Stimulated activated CD8-positive, alpha-beta memory T cell treated with anti-CD3 and anti-CD28 coated beads, Interleukin-12 subunit alpha, Interleukin-12 subunit beta, amount 100 ng/mL, for 4 hours (primary cell): ENCODE measurements at places on chromosomes 11 and 22.

DNA sequence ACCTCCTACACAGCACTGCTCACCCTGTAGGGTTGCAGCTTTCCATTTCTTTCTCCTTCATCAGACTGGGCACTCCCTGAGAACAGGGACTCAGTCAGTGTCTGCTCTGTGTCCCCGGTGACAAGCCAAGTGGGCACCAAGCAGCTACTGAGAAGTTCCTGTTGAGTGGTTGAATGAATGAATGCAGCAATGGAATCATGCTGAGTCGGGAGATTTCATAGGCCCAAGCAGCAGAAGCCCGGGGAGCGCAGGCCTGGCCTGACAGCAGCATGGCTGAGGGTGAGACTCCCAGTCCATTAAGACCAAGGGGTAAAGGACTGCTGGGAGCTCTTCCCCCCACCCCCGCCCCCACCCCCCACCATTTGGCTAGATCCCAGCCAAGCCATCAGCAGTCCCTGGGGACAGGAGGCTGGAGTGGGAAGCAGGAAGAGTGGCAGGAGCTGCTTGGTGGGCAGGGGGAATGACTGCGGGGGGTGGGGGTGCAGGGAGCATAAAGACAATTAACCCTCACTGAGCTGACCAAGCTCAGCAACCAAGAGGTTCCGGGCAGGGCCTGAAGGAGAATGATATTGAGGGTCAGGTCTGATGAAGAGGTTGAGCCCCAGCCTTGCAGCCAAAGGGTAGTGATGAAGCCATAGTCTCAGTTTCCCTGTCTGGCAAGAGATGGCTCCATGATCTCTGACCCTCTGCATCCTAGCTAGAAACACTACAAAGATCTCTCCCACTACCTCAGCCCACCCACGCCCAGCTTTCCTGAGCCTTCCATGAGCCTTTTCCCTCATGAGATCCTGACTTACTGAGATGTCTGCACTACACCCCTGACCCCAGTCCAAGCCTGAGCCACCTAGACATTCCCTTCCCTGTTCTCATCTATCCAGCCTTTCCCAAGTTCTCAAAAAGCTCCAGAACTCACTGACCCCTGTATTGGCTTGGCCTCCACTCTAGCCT is 2.8 kb downstream of the PDE2A start:
- no peak for DNase-seq

DNA sequence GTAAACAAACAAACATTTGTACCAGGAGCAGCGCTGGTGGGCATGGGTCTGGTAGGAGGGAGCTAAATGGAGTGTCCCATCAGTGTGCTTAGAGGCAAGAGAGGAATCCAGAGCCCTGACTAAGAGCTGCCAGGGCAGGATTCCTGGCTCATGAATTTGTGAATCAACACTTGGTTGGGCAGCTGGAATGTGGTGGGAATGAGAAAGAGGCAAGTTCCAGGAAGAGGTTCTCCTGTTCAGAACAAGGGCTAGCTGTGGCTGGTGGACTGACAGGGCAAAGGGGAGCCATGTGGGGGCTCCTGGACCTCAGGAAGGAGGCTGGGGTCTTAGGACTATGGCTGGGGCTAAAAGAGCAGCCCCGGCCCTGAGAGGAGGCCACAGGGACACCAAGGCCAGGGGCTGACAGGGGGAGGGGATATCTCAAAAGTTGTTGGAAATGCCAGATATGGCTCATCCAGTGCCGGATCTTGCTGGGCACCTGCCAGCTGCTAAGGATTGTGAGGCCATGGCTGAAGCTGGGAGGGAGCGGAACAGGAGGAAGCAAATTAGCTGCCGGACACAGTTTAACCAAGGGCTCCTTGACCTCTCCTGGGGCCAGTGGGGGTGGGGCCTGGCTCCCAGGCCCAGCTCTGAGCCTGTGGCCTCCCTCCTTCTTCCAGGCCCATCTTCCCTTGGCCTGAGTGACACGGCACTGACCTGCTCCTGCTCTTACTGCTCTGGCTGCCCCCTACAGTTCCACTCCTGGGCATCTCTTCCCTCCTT is 14.6 kb upstream of the P2RY6 start:
- DNase-seq = no peak

- DNase-seq = no peak
Observed at GRCh38 chr11:116334596-116334995, 438.2 kb downstream of the BUD13 start.

- no peak for DNase-seq
Observed at GRCh38 chr11:47451990-47452389, 3.1 kb upstream of the RAPSN start.

DNA sequence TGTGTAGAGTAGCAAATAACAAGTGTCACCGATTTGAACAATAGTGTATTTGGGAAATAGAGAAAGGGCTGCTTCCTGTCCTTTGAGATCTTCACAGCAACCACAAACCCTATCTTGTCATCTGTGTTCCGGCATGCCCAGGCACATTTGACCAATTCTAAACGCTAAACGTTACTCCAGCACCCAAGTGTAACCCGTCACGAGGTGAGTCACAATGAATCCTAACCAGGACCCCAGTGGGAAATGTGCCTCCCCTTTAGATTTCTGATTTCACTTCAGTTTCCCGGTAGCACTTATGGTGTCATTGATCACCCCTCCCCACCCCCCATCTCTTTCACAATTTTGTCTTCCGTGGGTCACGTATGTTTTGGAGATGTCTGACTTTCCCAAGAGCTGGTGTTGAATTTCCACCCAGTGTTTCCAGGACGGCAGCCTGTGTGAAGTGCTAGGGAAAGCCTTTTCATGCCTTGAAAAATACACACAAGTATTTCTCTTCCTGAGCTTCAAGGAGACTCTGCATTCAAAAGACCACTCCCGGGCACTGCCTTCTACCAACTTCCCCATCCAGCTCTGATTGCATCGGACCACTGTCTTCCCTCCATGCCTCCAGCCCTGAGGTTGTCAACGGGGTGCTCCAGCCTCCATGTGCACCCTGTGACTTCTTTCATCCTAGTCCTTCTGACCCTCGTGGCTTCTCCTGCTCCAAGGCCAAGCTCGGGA is 10.5 kb upstream of the C11orf24 start:
- DNase-seq = no peak

DNA sequence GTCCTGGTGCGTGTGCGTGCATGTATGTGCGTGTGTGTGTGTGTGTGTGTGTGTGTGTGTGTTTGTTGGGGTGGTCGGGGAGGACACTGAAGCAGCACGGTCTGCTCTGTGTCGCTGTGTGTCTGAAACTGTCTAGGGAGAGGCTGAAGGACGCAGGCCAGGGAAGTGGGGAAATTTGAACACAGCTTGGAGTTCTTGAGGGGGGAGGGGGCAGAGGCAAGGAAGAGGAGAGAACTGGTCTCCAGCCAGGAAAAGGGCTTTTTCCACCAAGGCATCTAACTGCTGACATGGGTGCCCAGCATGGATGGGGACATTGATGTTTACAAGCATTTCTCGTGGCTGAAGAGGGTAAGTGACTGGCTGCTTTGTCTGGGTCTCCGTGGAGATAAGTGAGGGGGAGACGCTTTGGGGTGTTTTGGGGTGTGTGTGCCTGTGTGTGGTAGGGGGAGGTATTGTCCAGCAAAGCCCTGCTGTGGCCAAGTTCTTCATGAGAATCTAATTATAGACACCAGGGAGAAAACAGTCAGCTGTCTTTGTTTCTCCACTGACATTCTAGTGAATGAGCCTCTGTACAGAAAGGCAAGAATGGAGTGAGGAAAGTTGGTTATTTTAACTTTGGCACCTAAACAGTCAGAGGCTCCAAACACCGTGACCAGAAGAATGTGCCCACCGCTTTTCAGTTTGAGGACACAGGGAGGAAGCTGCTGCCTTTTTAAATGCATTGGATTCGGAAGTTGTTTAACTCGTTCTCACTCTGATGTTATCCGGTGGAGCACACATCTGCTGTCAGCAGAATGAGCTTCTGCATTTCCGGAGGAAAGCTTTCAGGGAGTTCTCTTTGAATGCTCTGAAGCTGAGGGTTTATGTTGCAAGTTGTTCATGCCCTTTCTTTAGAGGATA is 63.7 kb downstream of the PPFIBP2 start:
- DNase-seq = no peak

DNA sequence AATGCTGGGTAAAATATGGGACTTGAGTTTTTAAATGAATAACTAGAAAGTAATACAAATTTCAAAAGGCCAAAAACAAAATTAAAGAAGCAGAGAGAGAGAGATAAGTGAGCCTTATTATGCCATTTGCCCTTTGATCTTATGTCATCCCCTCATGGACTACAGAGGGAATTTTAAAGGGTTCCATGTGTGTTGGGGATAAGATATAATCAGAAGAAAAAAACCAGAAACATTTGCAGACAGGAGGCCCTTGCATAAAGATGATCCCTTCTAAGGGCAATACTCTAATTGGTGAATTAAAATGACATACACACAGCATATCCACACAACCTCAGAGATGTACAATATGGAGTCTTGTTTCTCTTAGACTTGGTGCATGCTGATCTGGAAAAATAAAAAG is 406.6 kb upstream of the LARGE1 start:
- DNase-seq = no peak

GRCh38 chr11:57935402-57936049 is 88.2 kb upstream of the OR9Q1 start:
- DNase-seq = no peak

DNA sequence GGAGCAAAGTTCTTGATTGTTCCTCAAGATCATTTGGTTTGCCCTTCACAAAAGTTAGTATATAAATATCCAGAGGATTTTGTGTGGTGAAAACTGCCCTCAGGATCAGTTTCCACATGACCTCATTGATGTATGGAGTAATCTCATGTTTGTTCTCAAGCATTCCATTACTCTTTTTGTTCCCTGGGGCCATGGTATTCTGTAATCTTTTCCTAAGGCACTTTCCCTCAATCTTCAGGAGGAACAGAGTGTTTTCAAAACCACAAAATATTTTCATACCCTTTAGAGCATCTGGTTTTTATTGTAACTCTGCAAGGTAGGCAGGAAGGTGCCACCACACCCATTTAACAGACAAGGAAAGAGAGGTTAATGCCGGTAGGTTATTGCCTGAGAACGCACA is 99.6 kb downstream of the FAM181B start:
- DNase-seq = no peak

DNA sequence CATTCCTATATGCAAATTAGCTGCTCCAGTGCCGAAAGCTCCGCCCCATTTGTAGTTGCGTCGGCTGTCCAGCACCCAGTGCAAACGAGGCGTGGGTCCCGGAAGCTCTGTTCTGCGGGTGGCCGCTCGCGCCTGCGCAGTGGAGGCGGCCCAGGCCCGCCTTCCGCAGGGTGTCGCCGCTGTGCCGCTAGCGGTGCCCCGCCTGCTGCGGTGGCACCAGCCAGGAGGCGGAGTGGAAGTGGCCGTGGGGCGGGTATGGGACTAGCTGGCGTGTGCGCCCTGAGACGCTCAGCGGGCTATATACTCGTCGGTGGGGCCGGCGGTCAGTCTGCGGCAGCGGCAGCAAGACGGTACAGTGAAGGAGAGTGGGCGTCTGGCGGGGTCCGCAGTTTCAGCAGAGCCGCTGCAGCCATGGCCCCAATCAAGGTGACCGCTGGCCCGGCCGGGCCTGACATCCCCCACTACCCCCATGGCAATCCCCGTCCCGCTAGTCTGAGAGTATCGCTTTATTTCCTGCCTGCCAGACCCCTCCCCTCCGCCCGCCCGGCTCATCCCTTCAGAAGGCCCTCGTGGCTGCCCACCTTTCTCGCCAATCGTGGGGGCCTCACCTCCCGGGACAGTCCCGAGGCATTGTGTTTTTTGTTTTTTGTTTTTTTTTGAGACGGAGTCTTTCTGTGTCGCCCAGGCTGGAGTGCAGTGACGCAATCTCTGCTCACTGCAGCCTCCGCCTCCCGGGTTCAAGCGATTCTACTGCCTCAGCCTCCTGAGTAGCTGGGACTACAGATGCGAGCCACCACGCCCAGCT is at the start of gene PRDX5:
TSS of gene PRDX5 (plus strand) at position 161 of the 805 bp plus-strand sequence. CDS start at position 256, 95 bp downstream.
- peak; percentile 93 for DNase-seq

DNA sequence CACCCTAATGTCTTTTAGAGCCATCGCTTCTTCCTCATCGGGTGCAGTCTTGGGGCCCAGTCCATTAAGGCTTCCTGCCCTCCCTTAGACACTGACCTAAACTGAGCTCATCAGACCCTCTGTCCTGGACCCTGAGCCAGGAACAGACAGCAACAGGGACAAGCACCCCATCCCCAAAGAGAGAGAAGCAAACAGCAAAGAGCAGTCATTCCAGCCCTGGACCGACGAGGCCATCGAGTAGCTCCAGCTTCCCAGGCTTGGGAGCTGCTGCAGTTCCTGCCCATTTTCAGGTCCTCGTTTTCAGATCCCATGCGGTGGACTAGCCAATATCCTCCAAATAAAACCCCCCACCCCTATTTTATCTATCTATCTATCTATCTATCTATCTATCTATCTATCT is 25.8 kb upstream of the CACNG2 start:
- DNase-seq = no peak

DNA sequence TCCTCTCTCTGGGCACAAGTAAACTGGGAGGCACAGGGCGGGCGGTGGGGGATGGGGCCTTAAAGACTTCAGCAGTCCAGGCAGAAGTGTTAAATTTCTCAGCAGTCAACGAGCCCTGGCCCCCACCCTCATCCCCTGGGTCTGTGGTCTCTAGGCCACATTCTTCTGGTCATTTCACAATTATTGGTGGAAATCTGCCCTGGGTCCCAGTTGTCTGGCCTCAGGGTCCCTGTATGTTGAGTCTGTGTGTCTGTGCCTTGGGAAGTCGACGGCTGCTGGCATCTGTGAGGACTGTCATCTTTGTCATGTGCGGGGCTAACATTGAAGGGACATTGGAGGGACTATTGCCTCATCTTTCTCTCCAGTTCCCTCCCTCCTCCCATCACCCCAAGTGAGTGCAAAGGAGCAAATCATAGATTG is 1.7 kb downstream of the TSPAN18 start:
- no peak for DNase-seq

- DNase-seq = no peak
Observed at GRCh38 chr22:38753948-38754750, 1.6 kb downstream of the SUN2 start.

GRCh38 chr22:42190274-42190673 is 59.7 kb upstream of the CYP2D6 start:
- DNase-seq = no peak

DNA sequence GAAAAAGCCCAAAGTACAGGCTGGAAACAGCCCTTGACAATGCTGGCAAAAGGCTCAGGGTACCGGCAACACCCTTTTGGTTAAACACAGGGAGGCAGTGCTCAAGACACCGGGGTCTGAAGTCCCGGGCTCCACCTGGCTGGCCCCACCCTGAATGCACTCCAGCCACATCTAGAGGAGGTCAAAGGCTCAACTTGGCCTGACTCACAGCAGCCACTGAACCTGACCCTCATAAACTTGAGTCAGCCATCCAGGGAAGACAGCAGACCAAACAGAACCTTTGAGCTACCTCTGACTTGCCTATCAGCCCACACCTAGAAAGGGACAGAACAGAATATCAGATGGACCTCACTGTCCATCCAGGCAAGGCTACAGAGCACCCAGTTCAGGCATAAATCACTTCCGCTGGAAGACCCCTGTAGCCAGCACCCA is 3.8 kb downstream of the CFL1 start:
- no peak for DNase-seq

GRCh38 chr22:17369439-17370025 is at the start of gene CECR2:
Gene CECR2 (plus strand): TSS chr22:17369460. CDS start chr22:17369784, 324 bp downstream.
- peak; percentile 0 for DNase-seq

DNA sequence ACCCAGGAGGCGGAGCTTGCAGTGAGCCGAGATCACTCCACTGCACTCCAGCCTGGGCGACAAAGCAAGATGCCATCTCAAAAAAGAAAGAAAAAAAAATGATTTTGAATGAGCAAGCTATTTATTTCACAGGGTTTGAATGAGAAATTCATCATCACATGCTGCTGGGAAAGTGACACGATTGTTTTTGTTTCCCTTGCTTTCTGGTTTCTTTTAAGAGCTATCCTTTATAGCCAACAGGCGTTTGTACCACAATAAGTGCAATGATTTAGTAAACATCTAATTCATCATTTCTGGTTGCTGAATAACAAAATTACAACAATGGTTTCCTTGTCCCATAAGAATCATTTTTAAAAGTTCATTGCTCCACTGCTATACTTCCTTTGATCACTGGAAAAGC is 129.9 kb downstream of the GUCY1A2 start:
- no peak for DNase-seq
